ENCODE measurements at places on chromosomes 2 and 18. TPM values are rescaled to one million over a fixed set of nuclear protein-coding genes. Genes with fewer than 3 reads are reported as not detected.

GRCh38 chr18:58649966-58650816, 21.1 kb upstream of the MALT1 start:
- DNase-seq, result no peak

GRCh38 chr2:75064691-75065396, 106.4 kb downstream of the POLE4 start:
- DNase-seq, result no peak

- DNase-seq, result no peak
Observed at GRCh38 chr18:79590191-79591031, 89.2 kb upstream of the CTDP1 start.

DNA sequence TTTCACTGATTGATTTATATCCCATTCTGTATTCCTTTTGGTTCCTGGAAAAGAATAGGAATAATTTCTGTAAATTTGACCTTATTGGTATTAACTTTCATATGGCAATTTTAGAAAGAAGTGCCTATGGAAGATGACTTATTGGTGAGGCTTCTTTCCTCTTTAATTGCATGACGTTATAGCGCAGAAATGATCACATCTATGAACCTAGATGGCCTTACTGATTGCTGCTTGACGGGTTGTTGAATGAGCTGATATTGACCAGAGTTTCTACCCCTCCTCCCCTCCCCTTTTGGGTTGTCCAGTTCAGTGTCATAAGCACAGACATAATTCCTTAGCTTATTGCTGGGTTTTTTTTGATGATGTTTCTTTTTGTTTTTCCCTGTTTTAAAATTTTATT, 14.6 kb downstream of the ACSL3 start:
- DNase-seq, result no peak

GRCh38 chr18:75915941-75916623, 488.6 kb upstream of the SMIM21 start:
- DNase-seq, result no peak

DNA sequence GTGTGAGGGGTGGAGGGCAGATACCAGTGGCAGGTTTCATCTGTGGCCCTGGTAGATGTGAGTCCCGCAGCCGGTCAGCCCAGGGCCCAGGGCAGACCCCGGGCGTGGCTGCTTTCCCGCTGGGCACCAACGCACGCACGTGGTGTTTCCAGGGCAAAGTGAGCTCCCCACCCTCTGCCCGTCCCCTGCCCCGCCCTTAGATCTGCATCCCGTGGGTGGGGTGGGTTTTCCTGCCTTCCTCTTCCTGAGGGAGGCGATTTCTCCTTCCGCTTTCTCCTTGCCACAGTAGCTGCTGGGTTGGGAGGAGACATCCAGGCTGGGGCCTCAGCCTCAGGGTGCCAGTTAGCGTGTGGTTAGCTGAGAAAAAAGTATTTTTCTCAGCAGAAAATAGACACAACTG, 49.6 kb downstream of the ODC1 start:
- DNase-seq, result peak; percentile 59

GRCh38 chr2:196989496-196989895, 63.0 kb upstream of the PGAP1 start:
- DNase-seq, result no peak

DNA sequence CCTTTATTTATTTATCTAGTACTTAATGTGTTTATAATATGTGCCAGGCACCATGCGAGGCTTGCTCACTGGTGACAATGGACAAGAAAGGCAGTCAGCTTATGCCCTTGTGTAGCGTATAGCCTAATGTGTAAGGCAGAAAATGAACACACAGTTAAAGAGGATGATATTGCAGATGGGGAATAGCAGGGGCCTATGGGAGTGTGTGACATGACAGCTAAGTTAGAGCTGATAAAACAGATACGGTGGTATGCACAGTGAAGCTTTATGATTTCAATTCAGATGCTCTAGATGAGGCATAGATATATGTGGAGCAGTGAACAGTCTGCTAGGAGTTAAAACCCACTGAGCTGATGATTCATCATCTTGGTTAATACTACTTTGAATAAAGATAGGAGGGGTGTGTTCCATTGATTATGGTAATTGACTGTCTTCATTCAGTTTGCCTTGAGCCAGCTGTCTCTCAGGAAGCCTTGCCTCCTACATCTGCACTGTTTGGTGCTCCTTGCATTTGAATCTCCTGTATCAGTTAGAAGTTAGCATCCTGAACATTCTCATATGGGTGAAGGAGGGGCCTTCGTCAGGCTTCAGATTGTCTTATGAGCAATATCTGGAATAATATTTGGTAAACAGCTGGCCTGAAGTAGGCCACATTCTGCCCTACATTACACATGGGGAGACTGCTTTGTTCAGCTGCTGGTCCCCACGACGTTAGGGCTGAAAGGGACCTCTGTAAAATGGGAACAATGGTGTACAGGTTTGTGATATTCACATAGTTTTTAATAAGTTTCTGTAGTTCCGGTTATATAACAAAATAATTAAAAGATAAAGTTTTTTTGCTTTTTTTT, 13.2 kb downstream of the MAP4K4 start:
- DNase-seq, result no peak

- DNase-seq, result no peak
Observed at GRCh38 chr2:216553093-216553478, 54.4 kb downstream of the RPL37A start.

Gene PHLPP1
- 42.0 TPM for total RNA-seq

Gene KRTCAP3
- total RNA-seq, result 52.9 TPM

Gene MYO1B
- total RNA-seq, result 87.6 TPM

Gene CHRND
- not detected for total RNA-seq

Data from ureter (tissue), 1 donor.